ENCODE measurements at places on chromosomes 2 and 18.
A peak's percentile ranks its signal among the peaks of the same experiment; 100 is the strongest.

DNA sequence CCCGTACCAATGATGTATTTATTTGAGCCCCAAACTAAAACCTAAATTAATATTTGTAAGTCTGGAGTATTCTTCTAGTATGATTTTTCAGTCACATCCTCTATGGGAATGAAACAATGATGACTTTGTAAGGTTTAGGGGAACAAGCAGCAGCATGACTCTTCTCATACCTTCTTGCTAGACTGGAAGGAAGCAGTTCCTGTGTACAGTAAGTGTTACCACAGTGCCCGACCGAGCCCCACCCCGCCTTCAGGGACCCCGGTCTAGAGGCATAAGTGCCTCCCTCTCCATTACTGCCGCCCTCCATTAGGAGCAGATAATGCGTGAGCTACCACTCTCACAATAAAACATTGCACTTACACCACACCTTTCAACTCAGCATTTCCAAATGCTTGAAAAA lies 599.3 kb downstream of the ARHGAP15 start:
- no peak for DNase-seq

DNA sequence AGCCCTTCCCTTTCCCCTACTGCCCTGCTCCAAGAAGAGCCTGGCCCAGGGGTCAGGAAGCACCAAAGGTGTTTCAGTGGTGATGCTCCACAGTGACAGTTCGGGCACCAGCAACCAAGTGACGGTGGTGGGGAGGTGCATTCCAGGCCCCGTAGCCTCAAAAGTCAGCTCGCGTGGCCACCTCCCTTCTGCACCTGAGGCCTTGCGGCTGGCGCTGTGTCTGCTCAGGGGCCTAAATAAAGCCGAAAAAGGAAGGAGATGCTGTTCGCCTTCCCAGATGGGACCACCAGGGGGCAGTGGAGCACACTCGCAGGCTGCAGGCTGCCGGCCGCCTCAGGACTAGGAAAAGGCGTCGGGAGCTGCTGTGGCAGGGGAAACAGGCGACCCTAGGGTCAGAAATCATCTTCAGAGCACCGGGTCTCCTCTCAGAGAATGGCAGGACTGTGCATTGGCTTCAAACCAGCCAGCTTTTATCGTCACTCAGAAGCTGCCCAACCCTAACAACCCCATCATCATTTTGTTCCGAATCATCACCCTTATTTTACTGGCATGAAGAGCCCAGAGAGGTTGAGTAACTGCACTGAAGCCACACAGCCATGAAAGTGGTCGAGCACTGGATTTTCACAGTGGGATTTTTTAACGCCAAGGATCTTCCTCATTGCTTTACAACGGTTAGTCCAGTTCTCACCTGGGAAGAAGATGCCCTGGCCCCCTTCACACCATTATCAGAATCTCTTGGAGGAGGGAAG lies 213.0 kb upstream of the CELF4 start:
- DNase-seq = no peak

- DNase-seq = peak; percentile 79
Measured at GRCh38 chr18:59690996-59691395, 6.2 kb downstream of the CCBE1 start.

GRCh38 chr2:74033375-74033774 lies 48.7 kb downstream of the TET3 start:
- DNase-seq = no peak

- DNase-seq = peak; percentile 97
Measured at GRCh38 chr2:234146087-234146826, 95.8 kb downstream of the SPP2 start.

DNA sequence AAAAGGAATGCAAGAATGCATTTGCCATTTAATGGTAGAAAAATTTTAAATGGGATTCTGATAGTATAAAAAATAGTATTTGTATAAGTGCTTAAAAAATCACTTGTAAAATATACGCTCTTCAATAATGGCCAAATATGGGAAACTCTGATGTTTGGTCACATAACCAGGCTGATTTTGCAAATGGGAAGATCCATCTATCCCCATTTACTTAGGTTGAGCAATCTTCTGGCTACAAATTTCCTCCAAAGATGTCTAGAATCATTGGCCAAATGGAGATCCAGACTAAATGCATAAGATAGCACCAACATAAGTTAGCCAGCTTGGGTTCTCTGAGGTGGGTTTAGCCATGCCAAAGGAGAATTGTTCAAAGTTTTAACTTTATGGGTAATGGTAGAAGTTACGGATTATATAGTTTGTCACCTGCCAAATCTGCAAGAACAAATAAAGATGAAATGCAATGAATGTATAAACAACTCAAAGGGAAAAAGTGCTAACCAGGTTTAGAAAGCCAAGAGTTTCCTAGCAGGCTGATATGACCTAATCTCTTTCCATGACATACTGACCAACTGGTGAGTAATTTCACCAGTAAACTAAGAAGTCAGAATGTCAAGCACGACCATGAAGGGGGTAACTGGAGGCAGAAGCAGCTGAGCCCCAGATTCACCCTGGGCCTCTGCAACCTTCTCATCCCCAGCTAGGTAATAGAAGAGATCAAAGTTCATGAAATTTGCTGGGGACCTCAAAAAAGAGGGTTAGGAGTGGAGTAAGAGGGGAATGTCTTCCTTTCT lies 10.0 kb downstream of the RHOB start:
- peak; percentile 28 for DNase-seq

DNA sequence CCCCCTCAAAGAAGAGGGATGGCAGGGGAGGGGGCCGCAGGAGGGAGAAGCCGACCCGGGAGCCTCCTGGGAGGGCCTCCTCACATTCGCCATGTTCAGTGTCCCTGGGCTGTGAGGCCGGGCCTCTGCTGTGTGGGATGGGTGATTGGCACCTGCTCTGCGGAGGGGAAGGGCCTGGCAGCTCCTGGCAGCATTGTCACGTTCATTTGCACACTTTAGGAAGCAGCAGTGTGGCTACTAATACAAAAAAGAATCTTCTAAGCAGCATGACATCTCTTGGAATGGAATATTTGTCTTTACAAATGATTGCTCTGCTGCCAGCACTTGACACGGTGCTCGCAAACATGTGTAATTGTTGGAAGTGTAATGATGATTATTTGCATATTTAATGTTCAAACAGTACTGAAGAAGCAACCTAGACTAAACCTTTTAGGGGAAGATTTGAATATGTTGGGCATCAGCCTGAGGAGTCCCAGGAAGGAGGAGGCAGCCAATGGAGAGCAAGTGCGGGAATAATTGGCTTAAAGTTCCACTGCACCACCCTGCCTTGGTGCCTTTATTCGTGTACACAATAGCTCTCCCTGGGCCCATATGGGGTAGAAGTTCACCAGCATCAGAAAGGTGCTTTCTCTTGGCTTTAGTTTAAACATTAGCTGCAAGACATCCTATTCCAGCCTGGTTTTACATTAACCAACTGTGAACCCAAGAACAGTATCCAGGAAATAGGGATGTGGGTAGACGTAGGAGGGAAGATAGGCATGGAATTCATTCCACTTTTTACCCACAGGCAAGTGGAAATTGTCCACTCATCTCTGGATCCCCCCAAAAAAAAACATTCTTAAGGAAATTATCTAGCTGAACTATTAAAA lies 404.9 kb downstream of the TMEM182 start:
- DNase-seq = no peak

DNA sequence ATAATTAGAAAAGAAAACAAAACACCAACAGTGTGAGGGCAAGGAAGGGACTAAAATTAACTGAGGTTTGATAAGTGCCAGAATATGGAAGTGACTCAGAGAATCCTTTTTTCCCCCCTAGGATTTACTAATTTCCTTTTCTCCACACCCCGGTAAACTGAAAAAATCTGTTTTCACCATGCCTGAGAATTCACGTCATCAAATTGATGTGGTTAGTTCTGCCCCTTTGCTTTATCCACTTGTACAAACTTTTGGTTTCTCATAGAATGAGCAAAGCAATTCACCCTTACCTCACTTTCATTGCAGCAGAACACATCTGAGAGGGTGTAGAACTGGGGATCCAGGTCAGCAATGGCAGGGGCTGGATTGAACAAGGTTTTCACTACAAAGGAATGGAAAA lies 57.8 kb downstream of the RBKS start:
- DNase-seq = peak; percentile 34

- no peak for DNase-seq
Measured at GRCh38 chr2:50647381-50647780, 384.6 kb downstream of the NRXN1 start.

- no peak for DNase-seq
Measured at GRCh38 chr18:74513149-74513882, 17.2 kb downstream of the CNDP2 start.

- DNase-seq = peak; percentile 0
Measured at GRCh38 chr2:35548171-35548570, 807.4 kb upstream of the CRIM1 start.

- peak; percentile 27 for DNase-seq
Measured at GRCh38 chr2:68643011-68643873, at the start of gene PROKR1. PROKR1 (plus strand) TSS chr2:68643579; CDS start chr2:68645822, 2,243 bp downstream.

DNA sequence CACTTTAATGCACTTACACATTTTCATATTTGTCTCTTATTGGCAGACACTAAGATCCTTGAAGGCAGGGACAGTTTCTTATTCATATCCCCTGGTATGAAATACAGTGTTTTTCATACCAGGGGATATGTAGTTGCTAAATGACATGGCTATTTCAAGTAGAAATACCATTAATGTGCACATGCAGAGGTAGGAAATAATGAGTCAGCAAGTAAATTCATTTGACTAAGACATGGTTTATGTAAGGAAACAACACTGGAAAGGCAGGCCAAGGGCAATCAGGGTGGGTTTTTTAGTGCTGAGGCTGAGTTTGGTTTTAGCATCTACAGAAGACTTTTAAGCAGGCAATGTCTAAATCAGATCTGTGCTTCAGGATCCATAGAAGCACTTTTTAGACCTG lies 155.9 kb downstream of the WDPCP start:
- peak; percentile 55 for DNase-seq

GRCh38 chr2:3139906-3140305 lies 237.7 kb downstream of the EIPR1 start:
- DNase-seq = no peak

- DNase-seq = no peak
Measured at GRCh38 chr2:170743530-170744239, 26.5 kb upstream of the ERICH2 start.

DNA sequence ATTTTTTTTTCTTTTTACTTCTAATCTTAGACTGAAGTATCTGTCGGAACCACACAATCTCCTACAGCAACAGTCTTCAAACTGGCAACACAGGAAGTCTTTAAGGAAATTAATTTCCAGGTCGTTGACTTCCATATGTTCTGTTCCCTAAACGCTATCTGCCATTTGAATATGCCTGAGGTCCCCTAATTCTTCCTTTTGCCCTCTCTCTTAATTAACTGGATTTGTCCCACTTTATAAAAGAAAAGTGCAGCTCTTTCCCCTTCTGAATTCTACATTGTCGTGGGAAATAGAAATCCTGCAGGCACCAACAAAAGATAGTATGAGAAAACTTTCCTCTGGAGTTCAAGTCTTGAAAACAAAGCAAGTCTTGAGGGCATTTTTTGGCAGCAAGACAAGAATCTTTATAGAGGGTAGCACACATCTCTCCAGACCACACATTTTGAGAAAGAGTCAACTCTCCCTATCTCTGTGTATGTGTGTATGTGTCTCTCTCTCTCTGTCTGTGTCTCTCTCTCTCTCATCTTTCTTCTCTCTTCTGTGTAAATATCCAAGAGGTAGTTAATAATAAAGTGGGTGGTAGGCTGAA lies 879.8 kb downstream of the SOCS6 start:
- peak; percentile 3 for DNase-seq

DNA sequence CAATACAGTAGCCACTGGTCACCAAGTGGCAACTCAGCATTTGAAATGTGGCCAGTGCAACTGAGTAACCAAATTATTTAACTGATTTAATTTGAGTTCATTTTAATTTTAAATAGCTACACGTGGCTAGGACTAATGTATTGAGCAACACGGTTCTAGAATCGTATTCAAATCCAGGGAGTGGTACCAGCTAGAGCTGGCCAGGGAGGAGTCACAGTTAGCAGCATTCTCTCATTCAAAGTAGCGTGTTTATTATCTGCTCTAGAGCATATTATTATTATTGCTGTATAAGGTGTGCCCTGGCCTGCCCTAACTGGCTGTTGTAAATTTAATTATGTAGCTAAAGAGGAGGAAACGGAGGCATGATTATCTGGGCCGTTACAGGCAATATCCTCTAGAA lies 92.9 kb downstream of the GALNT3 start:
- DNase-seq = no peak

DNA sequence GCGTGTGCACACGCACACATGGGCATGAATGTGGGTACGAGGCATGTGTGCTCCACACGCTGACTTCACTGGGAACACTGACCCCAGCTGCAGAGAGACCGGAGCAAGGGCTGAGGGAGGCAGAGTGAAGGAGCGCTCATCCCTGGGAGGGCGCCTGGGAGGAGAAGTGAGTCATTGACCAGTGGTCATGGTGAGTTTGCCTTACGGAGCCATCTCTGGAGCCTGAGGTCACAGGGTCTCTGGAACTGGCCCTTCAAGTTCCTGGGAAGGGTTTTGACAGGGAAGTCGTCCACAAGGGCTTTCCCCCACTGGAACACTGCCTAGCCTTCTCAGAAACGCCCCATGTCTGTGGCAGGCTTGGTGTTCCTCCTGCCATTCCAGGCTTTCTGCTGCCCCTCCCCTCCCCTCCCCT lies 14.3 kb upstream of the TMEM185B start:
- DNase-seq = peak; percentile 83

- no peak for DNase-seq
Measured at GRCh38 chr2:75006041-75006440, 47.6 kb downstream of the POLE4 start.

- DNase-seq = no peak
Measured at GRCh38 chr2:134124047-134124753, 129.7 kb upstream of the MGAT5 start.

DNA sequence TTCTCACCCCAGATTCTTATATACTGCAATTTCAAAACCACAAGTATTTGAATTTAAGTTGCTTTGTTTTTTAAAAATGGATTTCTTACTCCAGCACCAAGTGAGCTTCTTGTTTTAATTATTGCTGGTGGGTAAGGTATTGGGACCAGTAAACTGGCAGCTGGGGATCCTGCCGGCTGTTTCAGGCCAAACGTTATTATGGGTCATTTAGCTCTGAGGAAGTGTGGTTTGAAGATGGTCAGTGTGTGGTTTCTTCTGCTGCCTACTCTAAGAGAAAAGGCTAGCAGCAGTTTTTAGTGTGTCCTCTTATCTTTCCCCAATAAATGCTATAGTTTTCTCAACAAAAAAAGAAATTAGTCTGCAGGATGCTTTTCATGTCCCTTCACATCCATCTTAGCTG lies 30.6 kb downstream of the CFAP221 start:
- no peak for DNase-seq

DNA sequence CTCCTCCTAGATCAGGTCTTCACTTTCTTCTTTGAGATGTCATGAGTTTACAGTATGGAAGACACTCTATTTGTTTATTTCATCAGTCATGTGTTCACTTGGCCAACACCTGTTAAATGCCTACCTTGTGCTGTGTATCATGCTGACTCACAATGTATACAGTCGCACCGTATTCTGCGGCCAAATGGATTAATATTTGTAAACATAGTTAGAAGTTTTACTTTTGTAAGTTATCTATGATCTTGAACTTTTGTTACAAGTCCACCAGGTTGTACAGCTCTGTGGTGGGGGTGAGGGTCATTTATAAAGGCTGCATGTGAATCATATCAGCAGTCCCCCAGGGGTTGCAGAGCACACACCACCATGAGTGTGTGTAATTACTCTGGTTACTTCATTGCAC lies 408.7 kb upstream of the NRP2 start:
- DNase-seq = no peak
